NCI-H1930 (cell line): ENCODE measurements at places on chromosomes 3 and 15.

- DNase-seq = no peak
Observed at GRCh38 chr3:109887293-109887692, 549.9 kb upstream of the DPPA4 start.

GRCh38 chr3:116155841-116156240, 289.4 kb downstream of the LSAMP start:
- DNase-seq = no peak

GRCh38 chr3:107411056-107411455, 33.8 kb downstream of the CCDC54 start:
- DNase-seq = no peak

DNA sequence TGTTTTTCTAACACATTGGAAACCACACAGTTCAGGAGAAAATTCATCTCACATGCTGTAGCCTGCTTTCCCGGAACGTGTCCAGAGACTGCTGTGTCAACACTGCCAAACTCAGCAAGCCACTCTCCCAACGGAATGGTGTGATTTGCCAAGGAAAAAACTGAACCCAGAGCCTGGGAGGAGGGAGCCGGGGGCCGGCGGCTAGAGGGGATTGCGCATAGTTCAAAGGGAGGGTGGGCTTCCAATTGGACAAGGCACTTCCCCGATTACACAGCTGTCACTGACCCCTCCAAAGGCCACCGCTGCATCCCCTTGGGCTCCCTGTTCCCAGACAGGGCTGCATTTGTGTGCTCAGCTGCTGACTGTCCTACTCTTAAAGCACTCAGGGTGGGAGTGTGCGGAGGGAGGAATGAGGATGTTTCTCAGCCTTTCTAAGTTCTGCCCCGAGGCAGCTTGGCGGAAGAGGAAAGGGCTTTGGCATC, 256.2 kb downstream of the ZNF621 start:
- no peak for DNase-seq

DNA sequence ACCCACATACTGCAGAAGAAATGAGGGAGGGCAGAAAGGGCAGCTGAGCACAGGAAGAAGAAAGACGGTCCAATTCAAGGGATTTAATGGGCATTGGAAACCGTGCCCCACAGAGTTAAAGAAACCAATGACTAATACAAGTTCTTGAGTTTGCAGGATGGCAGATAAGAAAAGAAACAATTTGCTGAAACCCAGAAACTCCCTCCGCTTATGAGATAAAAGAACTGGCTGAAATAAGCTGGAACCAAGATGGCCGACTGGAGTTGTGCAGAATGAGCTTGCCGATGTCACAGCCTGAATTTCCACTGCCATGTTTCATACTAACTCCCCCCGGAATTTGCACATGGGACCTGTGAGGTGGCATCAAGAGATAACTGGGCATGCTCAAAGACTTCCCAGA, 47.1 kb downstream of the SCAP start:
- no peak for DNase-seq

DNA sequence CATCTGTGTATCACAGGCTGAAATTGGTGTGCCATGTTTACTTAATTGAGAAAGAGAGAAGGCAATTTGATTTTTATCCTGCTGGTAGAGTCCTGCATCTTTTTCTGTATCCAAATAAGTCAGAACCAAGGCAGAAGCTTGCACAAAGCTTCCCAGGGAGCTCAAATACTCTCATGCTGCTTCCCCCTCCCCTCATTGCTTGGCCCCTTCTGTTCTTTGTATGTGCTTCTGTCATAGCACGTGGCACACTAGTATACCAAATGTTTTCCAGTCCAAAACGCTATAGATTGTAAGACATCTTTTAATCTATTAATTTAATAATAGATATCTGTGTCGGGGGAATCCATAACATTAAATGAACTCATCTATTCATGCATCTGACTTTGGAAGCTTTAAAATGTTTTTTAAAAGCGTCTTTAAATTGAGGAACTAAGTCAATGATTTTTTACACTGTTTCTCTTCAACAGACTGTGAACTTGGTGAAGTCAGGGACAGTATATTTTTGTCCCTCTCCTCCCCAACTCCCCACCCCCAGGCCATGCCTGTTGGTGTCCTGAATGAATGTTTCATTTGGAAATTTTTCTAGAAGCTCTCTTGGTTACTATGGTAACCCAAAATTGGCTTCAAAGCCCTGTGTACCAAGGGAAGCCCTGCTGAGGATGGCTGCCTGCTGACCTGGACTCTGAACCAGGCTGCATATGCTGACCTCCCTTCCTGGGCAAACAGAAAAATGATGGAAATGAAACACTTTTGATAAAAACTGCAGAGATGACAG, 26.2 kb upstream of the SLC35G2 start:
- no peak for DNase-seq

DNA sequence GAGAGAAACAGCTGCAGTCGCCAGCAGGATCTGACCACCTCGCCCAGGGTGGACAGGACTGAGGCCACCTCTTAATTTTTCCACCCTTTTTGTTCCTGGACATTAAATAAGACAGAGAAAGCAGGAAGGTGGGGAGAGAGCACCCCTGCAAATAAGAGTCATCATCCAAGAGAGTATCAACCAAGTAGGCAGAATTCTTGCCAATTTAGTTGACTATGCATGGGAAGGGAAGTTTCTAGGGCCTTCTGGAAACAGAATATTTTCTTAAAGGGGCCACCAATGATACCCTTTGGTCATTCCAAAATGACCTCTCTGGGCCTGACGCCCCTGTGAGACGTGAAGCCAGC, 136.2 kb downstream of the TJP1 start:
- DNase-seq = no peak

DNA sequence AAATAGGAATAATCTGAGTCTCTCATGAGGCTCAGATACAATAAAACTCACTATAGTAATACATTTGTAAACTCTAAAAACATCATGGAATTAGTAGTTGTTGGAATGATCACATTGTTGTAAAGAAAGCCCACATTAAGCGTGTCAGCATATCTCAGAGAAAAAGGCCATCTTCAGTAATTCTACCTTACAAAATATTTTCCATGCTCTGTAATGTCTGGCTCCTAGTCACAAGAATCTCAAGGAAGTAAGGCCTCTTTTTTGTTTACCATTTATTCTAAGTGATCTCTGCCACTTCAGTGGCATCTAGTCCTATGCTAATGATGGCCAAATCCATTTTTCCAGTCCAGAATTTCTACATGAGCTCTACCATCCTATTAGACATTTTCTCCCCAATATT, 240.2 kb upstream of the ZNF717 start:
- DNase-seq = no peak

GRCh38 chr3:46085421-46086082, 58.3 kb upstream of the XCR1 start:
- DNase-seq = no peak

DNA sequence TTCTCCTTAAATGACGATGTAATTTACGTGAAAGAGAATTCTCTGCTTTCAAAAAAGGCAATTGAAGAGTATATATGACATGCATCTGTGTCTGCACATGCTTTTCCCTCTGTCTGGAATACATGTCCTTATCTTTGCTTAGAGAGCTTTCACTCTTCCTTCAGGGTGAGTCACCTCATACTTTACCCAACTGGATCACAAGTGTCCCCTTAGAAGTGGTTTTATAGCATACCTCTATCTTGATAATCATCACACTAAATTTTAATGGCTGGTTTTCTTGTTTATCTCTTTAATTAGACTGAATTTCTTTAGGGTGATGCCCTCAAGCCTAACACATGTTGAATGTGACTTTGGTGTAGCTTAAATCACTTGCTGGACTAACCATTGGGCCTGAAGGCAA, 178.9 kb downstream of the SV2B start:
- DNase-seq = no peak

DNA sequence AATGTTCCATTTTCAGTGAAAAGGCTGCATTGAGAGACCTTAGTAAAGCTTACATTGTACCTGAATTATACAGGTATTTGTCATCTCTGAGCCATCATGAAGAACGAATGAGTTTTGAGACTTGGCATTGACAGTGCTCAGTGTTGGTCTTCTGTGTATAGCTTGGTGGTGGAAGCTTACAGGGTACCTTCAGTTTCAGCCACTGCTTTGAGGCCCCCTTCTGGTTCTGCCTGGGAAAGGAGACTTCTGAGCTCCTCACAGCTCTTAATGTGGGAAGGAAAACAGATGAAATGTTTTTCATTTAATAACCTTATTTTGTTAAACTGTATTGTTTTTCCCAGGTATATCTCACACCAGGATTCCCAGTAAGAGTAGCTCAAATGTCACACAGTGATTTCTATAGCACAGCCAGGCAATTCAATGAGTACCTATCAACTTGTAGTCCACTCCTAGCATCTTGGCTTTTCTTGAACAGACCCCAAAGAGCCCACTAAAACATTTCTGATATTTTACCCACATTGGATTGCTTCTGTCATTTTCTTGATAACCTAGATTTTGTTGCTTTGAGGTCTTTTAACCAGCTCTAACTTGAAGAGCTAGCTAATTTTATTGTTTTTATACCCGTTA, 5.6 kb downstream of the SERPINI1 start:
- no peak for DNase-seq

- no peak for DNase-seq
Observed at GRCh38 chr3:98739266-98739665, 23.9 kb upstream of the ST3GAL6 start.

DNA sequence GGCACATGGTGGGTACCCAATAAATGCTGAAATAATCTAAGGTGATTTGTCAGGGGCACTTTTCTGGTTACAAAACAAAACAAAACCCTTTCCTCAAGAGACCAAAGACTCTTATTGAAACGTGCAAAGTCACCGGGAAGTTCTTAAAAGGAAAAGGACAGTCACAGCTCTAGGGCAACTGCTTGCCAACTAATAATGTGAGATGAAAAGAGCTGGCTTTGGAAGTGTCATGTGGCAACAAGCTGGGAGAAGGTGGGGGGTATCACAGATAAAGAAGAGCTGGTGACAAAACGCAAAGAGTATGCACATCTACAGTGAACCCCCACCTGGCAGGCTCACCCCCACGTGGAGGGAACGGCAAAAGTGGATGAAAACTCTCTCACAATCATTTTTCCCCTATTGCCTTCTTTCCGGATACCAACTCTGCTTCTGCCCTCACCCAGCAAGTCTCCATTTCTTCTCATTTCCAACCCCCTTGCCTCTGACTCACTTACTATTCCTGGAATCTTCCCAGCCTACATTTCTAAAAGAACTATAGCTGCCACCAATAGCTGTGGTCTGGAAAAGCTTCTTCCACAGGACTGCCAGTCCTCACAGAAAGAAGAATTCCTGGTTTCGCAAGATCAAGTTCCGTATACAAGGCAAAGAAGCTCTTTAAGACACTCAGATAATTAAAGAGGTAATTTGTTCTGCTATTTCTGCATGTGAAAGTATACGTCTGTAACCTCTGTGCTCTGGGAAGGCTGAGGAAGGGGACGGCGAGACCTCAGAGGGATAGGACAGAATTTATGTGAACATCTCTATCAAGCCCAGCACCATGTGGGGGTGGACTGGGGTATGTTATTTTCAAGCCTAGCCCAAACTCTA, 21.8 kb upstream of the ANPEP start:
- no peak for DNase-seq

DNA sequence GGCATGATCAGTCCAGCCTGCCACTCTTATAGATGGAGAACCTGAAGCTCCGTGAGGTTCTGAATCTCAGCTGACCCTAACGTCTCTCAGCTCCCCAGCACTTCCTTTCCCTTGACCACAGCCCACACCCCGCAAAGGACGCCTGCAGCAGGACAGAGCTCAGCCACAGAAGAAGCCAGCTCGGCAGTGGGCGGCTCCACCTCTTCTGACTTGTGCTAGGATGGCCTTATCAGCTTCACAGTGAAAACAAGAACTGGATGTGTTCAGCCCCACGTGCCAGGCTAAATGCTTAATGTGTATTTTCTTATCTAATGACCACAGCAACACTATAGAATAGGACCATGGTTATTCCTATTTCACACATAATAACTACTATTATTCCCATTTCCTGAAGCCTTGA, 127.6 kb downstream of the ARNT2 start:
- DNase-seq = no peak

- DNase-seq = no peak
Observed at GRCh38 chr3:80052271-80052670, 284.5 kb upstream of the ROBO1 start.

DNA sequence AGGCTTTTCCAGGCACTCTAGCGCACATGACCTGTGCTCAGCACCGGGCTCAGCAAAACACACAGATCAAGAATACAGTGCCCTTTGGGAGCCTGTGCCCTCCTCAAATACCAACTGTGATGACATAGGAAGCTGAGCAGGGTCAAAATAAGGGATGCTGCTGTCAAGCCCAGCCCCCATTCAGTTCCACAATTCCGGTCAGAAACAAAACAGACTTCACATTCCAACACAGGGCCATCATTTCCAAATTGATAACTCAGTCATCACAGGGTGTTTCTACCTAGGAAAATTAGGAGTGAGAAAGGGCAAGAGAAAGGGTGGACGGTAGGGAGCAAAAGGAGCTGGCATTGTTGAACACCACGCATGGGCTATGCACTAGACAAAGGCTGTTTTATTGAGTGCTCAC, 158.4 kb upstream of the CCDC54 start:
- no peak for DNase-seq

- no peak for DNase-seq
Observed at GRCh38 chr15:41990243-41990605, 17.9 kb upstream of the EHD4 start.

GRCh38 chr3:8113626-8114025, 388.0 kb upstream of the LMCD1 start:
- no peak for DNase-seq

GRCh38 chr3:167091226-167091625, 288.9 kb downstream of the ZBBX start:
- DNase-seq = no peak

DNA sequence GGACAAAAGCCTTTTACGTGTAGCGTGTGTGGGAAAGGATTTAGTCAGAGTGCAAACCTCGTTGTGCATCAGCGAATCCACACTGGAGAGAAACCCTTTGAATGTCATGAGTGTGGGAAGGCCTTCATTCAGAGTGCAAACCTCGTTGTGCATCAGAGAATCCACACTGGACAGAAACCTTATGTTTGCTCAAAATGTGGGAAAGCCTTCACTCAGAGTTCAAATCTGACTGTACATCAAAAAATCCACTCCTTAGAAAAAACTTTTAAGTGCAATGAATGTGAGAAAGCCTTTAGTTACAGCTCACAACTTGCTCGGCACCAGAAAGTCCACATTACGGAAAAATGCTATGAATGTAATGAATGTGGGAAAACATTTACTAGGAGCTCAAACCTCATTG, 10.5 kb downstream of the ZNF35 start:
- DNase-seq = no peak

GRCh38 chr3:87413814-87414213, 137.4 kb upstream of the POU1F1 start:
- no peak for DNase-seq
